ENCODE measurements at places on chromosomes 3 and 15.

DNA sequence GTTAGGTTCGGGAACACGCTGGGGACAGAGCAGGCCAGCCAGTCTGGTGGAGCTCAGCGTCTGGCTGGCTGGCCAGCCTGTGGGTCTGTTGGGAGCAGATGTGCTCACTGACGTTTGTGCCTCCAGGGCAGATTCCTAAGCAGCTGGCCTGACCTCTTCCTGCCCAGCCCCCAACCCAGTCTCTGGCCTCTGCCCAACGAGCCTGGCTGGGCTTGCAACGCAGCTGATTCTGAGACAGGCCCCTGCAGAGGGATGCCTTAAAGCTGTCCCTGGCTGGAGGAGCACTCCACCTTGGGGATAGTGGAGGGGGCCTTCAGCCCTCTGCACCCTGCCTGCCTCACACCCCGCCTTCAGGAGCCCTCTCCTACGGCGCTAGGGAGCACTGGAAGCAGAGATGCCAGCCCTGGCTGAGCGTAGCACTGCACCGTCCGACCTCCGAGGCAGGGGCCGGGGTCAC, 46.0 kb downstream of the KLF13 start:
- no peak for DNase-seq

DNA sequence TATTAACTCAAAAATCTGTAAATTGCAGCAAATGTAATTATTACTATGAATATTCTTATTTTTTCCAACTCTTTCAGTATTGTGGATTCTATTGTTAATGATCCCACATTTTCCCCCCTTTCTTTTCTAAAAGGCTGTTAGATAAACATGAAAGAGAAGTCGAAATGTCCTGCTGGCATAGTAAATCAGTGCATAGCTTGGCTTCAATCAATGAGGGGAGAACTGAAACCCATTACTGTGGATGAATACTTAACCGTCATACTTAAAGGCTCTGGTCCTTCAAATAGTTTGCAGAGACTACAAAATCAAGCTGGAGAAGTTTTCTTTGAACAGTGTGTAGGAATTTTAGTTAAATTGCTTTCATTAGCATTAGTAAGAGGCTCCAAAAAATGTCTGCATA, 667.9 kb downstream of the CADM2 start:
- DNase-seq: no peak

DNA sequence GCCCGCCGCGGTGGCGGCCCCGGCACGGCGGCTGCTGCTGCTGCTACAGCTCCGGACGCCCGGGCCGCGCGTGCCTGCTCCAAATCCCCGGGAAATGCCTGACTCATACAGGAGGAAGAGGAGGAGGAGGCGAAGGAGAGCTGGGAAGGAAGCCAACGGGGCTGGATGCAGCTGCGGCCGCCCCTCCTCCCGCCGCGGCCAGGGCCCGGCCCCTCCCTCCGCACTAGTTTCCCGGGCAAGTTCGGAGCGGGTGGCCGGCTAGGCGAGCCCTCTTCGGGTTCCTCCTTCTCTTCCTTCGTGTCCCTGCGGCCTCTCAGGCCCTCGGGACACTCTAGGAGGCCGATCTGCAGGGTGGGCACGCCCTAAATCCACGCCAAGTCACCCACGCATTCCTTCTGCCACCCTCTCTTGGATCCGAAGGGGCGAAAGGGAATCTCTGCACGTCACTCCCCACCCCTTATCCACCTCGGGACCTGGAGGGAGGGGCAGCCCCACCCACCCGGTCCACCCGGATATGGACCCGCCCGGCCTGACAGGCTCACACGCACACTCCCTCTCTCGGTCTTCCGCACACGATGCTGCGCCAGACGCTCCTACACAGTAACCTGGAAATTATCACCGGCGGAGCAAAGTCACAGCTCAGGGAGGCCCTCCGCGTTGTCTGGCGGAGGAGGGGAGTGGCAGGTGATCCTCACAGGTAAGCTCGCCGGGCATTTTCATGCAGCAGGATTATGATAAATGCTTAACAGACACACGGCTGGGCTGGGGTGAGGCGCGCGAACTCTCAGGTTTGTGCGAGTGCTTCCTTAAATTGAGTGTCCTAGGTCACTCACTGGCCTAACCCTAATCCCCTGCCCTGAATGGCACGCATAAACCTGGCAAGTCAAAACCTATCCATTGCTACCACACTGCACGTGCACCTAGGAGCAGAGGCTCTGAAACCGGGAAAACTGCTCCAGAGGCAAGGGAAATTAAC, at the start of the genes OSBPL10 and ZNF860:
Gene OSBPL10, minus strand, starts transcription at position 57 of the 976 bp plus-strand sequence. CDS start 83 bp downstream, outside the sequence.
Gene ZNF860, plus strand, starts transcription at position 545 of the 976 bp plus-strand sequence. CDS start 7,330 bp downstream, outside the sequence.
- DNase-seq: no peak

DNA sequence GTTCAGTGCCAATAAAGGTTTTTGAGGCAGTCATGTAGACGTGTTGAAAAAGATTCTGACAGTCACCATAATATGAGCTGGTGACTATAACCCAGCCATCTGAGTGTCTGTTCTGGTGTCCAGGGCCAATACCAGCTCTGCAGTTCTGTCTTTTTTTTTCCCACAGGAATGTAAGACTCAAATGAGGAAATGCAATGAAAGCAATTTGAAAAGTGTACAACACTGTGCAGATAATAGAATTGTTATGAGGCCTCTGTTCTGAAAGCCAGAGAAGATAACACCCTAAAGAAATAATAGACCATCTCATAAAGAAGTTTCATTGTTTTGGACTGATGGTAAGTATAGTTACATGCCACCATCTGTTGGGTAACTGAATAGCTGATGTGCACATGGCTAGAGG, 57.1 kb downstream of the CLDN1 start:
- DNase-seq: no peak

GRCh38 chr3:177229791-177230190, 32.5 kb upstream of the TBL1XR1 start:
- no peak for DNase-seq

- DNase-seq: no peak
Measured at GRCh38 chr3:94110854-94111253, 48.0 kb downstream of the NSUN3 start.

DNA sequence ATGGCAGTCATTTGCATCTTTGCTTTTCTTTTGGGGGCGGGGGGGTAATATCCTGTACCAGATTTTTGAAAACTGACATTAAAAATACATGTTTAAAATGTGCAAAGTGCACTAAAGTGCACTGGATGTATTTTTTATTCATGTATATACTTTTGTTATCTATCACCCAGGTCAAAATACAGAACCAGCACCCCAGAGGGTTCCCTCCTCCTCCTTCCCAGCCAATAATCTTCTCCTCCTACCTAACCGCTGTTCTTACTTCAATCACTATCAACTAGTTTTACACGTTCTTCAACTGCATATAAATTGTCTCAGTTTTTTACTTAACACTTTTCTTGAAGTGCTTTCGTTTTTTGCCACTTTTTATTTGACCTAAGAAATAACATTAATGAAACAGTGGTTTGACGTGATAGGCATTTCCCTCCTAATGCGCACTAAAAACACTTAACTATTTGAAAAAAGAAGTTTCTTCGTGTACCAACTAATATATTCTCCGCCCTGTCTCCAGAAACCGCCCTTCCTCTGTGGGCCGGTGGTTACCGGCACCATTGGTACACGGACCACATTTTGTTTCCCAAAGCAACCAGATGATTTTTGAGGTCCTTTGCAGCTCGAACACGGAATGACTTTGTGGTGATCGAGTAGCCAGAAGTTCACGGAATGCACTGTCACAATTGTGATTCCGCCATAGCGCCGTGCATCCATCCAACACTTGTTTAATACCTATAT, 836 bp upstream of the AKAP13 start:
- DNase-seq: no peak

GRCh38 chr15:66614951-66615760, 49.4 kb upstream of the LCTL start:
- no peak for DNase-seq

DNA sequence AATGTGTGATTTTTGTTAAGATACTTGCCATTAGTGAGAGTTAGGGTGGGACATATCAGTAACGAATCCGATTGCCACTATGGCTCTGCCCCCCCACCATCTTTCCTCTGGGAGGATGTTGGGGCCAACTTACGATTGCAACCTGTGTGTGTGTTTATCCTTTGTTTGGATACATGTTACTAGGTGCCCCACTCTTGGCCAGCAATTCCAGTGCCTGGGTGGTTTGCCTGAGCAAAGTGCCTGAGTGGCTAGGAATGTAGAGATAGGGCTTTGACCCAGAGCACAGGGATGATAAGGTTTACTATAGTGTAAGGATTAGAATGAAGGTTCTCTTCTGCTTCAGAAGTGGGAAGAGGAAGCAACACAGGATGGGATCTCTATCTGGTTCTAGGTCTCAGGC, 231.8 kb downstream of the TP63 start:
- no peak for DNase-seq
